Fibroblast of skin of left quadriceps (primary cell): ENCODE measurements at places on chromosomes 16 and 17.

DNA sequence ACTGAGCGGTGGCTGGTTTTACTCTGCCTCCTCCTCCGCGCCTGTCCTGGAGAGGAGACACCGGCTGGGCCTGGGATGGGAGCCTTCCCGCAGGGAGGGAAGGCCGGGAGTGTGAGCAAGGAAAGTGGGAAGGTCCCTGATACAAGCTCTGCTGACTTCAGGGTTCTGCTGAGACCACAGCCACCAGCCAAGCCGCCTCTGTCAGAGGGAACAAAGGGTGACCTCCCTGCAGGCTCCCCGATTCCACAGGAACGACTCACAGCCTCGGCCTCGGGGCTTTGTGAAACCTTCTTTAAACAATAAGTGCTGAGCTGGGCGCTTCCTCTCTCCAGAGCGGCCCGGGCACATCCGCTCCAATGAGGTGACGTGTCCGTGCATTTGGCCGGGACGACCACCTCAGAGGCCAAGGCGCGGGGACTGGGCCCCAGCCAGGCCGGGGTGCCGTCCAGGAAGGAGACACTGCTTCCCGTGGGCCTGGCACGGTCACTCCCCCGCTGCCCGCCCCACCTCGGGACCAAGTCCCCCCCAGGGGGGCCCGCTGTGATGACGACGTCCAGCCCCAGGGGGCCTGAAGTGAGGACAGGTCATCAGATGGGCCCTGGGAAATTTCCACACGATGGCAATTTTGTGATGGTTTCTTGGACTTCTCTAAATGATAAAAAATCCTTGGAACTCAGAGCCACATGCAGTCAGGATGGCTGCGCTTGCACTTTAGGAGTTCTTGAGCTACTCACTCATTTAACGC, 11.8 kb upstream of the CIBAR2 start:
- no peak for DNase-seq

- DNase-seq = peak; percentile 12
Observed at GRCh38 chr17:78112518-78113471, 15.8 kb downstream of the TMC6 start.

- DNase-seq = no peak
Observed at GRCh38 chr17:44236444-44236991, 17.0 kb upstream of the UBTF start.

- peak; percentile 66 for DNase-seq
Observed at GRCh38 chr17:78324391-78325075, 35.3 kb downstream of the SOCS3 start.

DNA sequence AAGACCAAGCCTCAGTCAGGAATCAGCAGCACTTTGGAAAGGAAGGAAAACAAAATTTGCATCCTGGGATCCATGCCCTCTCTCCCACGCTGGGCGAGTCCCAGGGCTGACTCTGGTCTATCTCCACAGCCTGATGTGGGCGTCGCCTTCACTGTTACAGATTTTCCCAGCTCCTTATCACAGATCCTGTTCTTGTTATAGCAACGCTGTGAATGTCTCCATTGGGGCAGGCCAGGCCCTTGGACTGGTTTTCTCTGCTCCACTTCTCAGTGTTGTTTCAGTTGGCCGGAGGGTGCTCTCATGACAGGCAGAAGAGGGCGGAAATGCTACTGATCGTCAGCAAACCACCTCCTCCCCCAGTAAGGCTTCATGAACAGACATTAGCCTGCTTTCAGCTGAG, 127.9 kb upstream of the CDH11 start:
- no peak for DNase-seq

GRCh38 chr17:78013683-78014467, 55.4 kb downstream of the TNRC6C start:
- DNase-seq = peak; percentile 64

GRCh38 chr16:89423681-89424260, 66.6 kb downstream of the ANKRD11 start:
- DNase-seq = no peak

DNA sequence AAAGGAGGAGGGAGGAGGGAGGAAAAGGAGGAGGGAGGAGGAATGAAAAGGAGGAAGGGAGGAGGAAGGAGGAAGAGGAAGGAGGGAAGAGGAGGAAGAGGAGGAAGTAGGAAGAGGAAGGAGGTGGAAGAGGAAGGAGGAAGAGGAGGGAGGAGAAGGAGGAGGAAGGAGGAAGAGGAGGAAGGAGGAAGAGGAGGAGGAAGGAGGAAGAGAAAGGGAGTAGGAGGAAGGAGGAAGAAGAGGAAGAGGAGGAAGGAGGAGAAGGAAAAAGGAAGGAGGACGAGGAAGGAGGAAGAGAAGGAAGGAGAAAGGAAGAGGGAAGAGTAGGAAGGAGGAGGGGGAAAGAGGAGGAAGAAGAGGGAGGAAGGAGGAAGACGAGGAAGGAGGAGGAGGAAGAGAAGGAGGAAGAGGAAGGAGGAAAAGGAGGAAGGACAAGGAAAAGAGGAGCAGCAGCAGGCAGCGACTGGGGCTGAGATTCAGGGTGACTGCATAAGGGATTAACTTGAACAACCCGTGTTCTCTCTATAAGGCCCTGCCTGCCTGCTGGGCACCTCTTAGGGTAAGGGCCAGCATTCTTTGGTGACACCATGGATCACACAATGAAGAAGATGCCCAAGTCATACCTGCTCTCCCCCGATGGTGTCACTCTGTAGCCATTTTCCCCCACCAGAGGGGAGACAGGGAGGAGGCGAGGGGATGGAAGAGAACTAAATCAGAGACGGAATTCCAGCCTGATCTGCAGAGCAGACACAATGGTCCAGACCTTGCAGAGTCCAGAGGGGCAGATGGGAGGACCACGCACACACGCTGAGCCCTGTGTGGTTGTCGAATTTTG, 1.4 kb upstream of the IL34 start:
- DNase-seq = no peak

GRCh38 chr16:74372369-74372768, 3.7 kb upstream of the NPIPB15 start:
- DNase-seq = no peak

DNA sequence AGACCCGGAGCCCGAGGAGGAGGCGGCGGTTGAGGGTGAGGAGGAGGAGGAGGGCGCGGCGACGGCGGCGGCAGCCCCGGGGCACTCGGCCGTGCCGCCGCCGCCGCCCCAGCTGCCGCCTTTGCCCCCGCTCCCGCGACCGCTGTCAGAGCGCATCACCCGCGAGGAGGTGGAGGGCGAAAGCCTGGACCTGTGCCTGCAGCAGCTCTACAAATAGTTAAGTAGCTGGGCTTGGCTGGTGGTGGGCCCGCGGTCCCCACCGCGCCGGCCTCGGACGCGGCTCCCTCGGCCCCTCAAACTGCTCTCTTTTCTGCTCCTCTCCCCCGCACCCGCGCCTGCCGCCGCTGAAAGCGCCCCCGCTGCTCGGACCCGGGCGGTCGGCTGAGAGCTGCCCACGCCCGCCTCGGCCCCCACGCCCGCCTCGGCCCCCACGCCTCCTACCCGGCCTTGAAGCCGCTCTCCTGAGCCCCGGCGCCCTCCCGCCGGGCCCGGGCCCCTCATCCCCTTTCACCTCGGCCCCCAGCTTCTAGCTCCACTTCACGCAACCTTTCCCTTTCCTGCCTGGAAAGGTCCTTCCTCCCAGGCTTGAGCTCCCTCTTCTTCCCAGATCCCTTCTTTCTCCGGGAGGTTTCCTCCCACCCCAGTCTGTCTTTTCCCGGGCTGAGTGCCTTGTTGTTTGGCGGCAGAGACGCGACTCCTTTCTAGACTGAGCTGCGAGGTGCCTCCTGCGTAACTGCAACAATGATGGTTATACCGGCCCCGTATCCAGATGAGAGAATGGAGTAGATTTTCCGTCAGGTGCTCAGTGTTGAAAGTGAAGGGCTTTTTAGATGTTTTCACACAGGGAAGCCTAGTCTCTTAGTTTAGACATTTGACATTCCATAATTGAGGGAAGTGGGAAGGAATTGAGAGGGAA, 850 bp downstream of the PPM1E start:
- DNase-seq = no peak

GRCh38 chr17:59533694-59534093, 31.7 kb upstream of the DHX40 start:
- DNase-seq = no peak
